ENCODE measurements at places on chromosomes 4 and X.

GRCh38 chrX:10021461-10022272, 54.5 kb downstream of the CLDN34 start:
- no peak for DNase-seq

DNA sequence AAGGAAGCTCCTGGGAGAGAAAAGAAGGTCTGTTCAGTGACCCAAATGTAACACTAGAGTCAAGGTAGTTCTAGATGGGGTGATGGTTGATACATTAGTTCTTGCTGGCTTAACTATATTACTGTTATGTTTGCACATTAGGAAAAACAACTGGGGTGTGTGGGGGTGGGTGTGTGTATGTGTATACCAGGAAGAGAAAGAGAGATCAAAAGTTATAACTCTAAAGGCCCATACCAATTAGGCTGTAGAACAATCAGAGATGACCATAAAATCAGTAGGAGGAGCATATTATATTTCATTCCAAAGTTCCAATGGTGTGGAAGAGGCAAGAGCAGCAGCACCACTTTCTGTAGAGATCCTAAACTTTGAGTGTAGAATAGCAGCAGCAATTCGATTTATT, 134.7 kb upstream of the FMR1 start:
- DNase-seq = no peak

GRCh38 chrX:119492463-119492862, 24.2 kb downstream of the SLC25A5 start:
- DNase-seq = no peak

DNA sequence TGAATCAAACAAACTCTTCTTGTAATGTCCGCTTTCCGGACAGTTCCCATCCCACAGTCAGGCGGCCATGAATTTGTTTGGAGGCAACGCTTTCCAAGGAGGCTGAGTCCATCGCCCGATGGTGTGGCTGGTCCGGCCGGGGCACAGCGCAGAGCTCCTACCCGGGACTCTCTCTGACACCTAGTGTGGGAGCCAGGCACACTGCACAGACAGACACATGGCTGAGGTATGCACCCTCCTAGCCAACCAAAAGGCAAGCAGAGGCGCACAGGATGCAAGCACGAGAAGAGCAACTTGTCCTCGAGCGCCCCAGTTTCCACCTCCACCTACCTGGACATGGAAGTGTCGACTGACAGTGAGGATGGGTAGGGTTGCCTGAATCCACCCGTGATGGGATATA, 87.5 kb downstream of the LEF1 start:
- DNase-seq = no peak

GRCh38 chr4:31692399-31692940, 972.3 kb downstream of the PCDH7 start:
- no peak for DNase-seq

- no peak for DNase-seq
Observed at GRCh38 chr4:62474802-62475201, 1274.7 kb downstream of the ADGRL3 start.

DNA sequence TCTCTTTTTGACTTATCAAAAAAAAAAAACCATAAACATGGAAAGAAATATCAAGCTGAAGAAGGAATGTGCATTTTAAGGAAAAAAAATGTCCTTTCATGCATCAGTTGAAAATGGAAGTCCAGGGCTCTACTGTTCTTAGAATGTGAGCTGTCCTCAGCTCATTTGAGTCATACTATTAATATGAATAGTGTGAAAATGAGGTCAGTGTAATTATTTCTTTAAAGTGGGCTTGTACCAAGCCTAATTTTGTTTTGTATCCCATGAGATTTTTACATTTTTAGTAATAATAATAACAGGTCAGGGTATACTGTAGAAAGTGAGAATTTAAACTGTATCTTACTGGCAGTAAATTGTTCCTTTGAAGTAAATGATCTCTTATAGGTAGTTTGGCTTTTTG, 148.5 kb downstream of the NAA11 start:
- no peak for DNase-seq

- no peak for DNase-seq
Observed at GRCh38 chr4:139799615-139800014, 134.0 kb downstream of the MGST2 start.

DNA sequence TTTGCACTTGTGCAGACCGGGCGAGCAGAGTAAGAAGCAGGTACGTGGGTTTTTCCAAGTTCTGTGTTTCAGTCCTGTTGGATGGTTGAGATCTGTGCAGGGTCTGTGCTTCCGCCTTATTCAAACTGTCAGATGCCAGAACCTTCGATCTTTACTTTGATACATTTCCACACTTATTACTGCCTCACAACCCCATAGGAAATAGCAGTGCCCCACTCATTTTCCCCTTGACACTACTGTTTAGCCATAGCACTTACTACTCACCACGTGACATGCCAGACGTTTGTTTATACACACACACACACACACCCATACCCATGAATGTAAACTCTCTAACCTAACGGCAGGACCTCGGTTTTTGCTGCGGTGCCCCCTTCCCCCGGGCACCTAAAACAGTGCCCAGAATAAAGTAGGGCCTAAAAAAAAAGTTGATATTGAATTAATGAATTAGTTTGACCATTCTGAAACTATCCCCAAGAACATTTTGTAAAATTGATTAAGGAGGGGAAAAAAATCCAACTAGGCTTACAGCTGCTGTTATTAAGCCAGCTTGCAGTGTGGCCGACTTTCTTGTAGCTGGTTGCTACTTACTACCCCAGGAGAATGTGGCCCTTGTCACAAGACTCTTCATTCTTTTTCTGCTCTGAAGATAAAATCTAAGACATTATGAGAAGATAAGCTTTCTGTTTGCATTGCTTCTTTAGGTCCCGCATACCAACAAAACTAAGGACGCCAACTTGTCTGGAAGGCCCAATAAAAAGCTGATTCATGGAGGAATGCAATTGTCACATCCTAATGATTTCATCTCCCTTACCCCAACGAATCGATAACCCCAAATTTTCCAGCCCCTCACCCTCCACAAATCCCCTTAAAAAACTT, 704 bp upstream of the SEPSECS start:
- DNase-seq = no peak

GRCh38 chrX:151633157-151633556, 62.1 kb upstream of the PRRG3 start:
- DNase-seq = no peak

DNA sequence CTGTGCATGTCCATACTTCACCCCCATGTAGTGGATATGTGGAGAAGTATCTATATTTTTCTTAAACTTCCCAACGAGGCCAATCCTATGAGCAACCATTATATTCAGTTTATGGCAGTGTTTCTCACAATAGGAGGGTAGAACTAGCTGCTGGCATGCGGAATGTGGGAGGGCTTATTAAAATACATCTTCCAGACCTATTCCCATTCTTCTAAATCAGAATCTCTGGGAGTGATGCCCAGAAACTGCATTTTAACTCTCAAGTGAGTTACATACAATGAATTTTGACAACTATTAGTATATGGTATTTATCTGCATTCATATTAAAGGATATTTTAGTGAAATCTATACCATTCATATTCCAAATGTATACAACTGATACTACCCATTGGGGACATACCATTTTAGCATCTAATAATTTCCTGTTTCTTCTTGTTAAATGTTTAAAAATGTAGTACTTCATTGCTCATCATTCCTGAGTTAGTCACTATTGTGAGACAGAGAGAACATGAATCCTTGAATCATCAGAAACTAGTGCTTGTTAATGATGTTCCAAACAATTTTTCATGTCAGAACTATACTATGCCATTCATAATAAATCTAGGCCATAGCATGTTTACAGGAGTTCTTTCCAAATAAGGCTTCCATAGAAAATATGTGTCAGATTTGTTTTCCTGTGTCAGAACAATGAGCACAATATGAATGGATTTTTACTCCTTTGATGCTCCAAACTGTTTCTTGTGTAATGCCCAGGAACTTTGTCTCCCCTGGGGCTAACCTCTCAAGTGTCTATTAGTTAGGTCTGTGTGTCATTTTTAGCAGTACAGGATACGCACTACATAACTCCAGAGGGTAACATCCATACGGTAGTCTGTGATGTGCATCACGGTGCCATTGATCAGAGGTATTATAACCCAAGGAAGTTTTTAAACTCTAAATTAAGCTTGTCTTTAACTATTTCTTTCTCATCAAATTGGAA, 198.8 kb upstream of the BMP3 start:
- no peak for DNase-seq

DNA sequence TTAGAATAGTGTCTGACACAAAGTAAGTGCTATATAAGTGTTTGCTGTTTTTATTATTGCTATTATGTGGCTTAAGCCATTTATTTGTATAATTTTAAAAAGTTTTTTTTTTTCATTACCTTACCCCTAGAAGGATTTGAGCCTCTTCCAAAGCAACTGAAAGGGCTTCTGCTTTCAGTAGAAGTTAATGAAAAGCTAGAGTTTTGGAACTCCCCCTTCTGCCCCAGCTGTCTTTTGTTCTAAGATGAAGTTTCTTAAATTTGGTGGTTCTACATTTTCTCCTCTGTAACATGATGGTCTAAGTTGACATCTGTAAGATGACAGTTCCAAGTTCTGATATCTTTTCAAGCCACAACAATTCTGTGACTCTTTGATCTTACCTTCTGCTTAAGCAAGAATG, 30.3 kb downstream of the FHIP1A start:
- no peak for DNase-seq

DNA sequence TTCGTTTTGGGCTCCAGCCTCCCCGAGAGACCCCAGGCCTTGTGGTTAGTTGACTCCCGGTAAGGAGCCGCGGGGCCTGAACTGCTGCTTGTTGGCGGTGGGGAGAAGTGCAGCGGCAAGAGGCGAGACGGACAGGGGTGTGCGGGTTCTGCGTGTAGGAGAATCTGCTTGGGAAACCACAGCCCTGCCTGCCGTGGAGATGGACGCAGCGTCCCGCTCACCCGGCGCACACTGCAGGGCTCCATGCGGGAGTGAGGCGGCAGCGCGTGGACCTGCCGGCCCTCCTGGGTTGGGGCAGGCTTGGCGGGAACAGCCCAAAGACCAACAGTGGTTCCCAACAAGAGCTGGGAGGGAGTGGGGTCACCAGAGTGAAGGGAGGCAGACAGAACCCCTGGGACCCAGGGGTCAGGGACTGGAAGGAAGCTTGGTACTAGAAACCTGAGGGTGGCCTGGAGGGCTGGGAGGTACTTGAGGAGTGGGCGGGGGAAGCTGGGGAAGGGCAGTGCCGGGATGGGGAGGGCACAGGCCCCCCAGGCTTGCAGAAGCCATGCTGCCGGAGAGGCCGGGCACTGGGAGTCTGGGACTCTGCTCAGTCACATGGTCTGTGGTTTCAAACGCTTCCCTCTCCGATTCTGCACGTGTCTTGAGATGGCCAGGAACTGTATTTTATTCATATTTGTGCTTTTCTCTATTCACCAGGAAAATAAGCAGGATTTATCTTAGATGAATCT, 70.8 kb downstream of the RGS12 start:
- DNase-seq = no peak

DNA sequence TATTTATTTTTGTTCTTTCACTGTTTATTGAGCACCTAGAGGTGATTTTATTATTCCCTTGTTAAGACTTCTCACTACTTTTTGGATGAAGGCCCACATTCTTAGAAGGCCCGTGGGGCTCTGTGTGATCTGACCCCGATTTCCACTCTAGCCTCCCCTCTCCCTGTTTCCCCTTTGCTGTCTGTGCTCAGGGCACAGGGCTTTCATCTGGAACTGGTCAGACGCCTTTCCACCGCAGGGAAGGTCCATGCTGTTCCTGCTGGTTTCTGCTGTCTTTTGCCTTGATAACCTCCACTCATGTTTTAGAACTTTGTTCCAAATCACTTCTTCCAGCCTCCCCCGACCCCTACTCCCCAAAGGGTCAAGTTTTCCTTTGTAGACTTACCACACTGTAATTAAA, 31.3 kb upstream of the ANAPC4 start:
- DNase-seq = no peak

DNA sequence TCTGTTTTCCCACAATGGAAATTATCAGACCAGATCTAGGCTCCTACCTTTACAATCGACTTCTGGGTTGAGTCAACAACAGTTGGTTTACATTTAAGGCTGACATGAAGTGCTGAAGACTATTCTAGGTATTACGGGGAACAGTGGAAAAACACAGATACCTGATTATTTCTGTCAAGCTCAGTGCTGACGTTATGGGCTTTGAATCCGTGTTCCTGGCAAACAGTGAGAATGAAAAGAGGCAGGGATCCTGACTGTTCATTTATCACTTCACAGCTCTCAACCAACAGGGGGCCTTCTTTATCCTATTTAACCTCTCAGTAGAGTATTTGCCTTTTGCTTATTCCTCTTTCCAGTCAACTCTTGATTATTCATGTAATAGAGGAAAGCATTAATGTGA, 43.1 kb downstream of the TMEM164 start:
- no peak for DNase-seq

DNA sequence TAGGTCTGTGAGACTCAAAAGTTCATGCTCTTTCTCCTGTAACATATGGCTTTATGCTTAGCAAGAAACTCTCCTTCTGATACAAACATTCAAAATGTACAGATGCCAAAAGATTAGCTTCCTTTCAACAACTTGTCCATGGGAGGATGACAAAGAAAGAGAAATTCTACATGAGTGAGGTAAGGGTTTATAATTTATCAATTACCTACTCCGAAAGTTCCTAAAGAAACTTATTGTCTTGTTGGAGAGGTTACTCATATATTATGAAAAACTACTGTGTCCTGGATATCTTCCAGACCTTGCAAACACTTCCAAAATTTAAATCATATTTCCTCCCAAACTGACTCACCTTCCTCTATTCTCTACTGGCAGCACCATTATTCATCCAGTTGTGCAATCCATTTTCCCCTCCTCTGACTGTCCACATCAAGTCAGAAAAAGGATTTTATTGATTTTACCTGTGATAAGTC, 65.1 kb downstream of the ENPEP start:
- no peak for DNase-seq

DNA sequence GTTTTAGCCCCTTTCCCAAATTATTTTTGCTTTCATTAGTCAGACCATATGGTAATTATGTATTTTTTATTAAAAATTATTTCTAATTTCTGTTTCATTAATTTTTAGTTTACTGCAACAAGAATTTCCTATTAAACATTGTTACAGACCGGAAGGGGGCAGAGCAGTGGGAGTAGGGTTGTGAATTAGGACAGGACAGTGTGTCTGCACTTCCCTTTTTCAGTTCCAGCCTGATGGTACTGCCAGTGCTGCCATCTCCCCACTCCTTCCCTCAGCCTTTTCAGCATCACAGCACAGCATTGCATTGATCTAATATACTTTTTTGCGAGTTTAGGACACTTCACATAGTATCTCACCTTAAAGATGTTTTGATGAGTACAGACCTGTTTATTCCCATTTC, 76.5 kb downstream of the STIM2 start:
- DNase-seq = no peak

DNA sequence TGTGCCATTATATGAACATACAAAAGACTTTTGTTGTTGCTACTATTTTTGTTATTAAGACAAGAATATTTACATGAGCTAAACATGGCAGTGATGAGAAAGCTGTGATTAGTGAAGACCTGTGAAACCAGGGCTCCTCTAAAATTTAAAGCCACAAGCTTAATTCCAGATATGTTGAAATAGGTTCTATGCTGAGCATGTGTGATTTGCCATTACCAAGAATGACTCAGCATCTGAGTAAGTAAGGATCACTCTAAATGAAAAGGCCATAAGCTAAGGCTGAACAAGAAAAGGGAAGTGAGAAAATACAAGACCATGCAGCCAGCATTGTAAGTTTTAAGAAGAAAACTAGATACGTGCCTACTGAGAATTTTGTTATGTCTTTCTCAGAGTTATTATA, 75.9 kb upstream of the CAMK2D start:
- DNase-seq = no peak

- DNase-seq = no peak
Observed at GRCh38 chr4:150952167-150952845, 62.8 kb downstream of the LRBA start.

- DNase-seq = no peak
Observed at GRCh38 chr4:185865901-185866328, 53.9 kb upstream of the SORBS2 start.

Data from cardiac septum (tissue), 1 donor.